ENCODE measurements at places on chromosomes 4 and X. TPM values are rescaled to one million over a fixed set of nuclear protein-coding genes. Genes with fewer than 3 reads are reported as not detected.

The PRSS12 gene
- 4.1 TPM for total RNA-seq

The FAM133A gene
- 0.18 TPM for total RNA-seq

DNA sequence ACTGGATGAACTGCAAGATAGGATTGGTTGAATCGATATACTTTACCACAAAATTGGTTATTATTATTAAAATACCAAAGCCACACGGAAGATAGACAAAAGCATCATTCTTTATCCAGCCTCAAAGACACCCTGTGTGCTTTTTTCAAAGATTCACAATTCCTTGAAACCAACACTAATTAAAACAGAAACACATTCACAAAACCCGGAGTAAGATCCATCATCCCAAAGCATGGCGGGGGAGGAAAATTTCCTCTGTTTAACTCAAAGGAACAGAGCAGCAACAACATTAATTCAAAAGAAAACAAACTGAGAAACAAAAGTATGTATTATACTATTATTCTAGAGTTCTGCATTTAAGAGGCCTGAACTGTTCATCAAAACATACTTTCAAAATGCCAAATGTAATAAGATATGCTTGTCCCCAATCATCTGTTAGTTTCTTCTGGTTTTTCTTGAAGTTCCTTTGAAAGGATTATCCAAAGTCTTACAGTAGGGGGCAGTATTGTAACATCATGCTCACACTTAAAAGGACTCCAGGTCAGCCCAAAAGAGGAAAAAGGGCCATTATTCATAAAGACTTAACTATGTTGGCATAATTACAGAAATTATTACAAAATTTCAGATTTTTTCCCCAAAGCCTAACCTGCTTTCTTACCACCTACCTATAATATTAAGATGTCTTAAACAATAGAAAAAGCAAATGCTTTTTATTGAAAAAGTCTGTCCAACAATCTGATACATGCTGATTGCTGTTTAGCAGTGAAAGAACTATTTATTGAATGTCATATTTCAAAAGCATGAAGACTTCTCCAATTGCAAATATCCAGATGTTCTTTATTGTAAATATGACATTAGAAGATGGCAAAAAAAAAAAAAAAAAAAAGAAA is 168.7 kb downstream of the SCFD2 start:
- H3K27me3 ChIP-seq = no peaks in the 10 kb centered on the region
- H3K4me1 ChIP-seq = peaks cover 8% of the 10 kb centered on the region
- no peaks in the 10 kb centered on the region for H3K36me3 ChIP-seq
- H3K27ac ChIP-seq = no peak overlapping the region
- peak overlapping the region; percentile 38 for H3K4me3 ChIP-seq
- DNase-seq = peak; percentile 60

- DNase-seq = no peak
- no peaks in the 10 kb centered on the region for H3K27me3 ChIP-seq
- H3K36me3 ChIP-seq = no peaks in the 10 kb centered on the region
- no peak overlapping the region for H3K4me3 ChIP-seq
- H3K4me1 ChIP-seq = no peaks in the 10 kb centered on the region
Observed at GRCh38 chr4:148367756-148368155, 74.5 kb downstream of the NR3C2 start.

Data from astrocyte (in vitro differentiated cells and primary cell).